ENCODE measurements at places on chromosomes 3 and 15. TPM values are rescaled to one million over a fixed set of nuclear protein-coding genes. Genes with fewer than 3 reads are reported as not detected.

Gene TMEM108
- 3.7 TPM for total RNA-seq

GRCh38 chr3:54950391-54951003 is 22.6 kb upstream of the LRTM1 start:
- DNase-seq, result no peak

DNA sequence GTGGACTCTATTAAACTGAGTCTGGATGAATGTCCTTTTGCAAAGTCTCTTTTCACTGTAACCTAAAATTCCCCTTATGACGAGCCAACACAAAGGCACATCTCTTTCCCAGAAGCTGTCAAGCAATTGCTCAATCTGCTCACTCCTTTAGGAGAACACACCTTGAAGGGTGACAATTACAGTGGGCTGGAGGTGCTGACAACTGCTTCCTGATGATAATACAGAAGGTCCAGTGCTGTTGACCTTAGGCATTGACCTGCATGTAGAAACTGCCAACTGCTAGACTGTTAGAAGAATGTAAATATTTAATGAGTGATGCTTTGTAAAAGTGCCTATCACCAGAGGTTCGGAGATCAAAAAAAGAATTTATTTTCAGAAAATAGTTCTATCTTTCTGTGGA is 757.7 kb downstream of the GRM7 start:
- no peak for DNase-seq

Gene RETNLB
- not detected for total RNA-seq

DNA sequence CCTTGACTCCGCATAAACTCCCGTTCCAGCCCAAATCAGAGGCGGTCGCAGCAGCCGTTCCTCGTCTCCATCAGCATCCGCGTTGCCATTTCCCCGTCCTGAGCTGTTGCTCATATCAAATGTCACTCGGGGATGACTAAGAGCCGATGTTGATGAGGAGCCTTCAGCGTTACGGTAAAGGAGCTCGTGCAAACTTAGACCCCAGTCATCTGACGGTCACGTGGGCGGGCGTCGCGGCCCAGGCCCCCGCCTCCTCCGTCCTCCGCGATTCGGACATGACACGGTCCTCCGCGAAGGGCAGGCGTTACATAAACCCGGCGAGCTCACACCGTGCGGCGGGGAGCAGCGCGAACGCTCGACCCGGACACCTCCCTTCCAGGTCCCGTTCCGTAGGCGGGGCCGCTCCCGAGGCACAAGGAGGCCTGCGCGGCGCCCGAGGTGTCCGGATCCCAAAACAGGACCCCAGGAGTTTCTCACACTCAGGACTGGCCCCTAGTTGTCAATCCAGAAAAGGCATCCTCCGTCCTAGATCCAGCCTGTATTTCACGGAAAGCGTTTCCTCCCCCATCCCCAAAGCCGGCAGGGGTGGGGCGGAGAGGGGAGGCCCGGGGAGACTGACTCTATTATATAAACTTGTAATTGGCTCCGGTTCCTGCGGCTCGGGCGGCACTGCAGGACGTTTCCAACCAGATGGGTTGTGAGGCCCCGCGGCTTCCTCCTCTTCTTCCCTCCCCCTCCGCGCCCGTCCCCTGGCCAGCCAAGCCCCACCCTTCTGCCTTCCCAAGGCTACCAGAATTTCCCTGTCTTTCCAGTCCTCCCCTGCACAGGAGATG is 100.0 kb upstream of the IGF1R start:
- peak; percentile 89 for DNase-seq

Gene CHST2
- total RNA-seq, result 44.5 TPM
